ENCODE measurements at places on chromosomes 3 and 15. TPM values are rescaled to one million over a fixed set of nuclear protein-coding genes. Genes with fewer than 3 reads are reported as not detected.

IMPG2 gene
- total RNA-seq, result 0.14 TPM

TMEM212 gene
- total RNA-seq, result not detected

IQCF5 gene
- total RNA-seq, result not detected

COL6A5 gene
- not detected for total RNA-seq

MITF gene
- total RNA-seq, result 24.0 TPM

LSAMP gene
- total RNA-seq, result 11.6 TPM

AMT gene
- 0.71 TPM for total RNA-seq

TFRC gene
- 2,476 TPM for total RNA-seq

GOLGA6L24 gene
- total RNA-seq, result not detected

AHSG gene
- not detected for total RNA-seq

GCSAM gene
- total RNA-seq, result not detected

CCR3 gene
- not detected for total RNA-seq

AP3S2 gene
- total RNA-seq, result 52.9 TPM

ANKRD63 gene
- total RNA-seq, result not detected

AGTR1 gene
- 2.9 TPM for total RNA-seq

PP2D1 gene
- total RNA-seq, result not detected

TM4SF1 gene
- total RNA-seq, result 483 TPM

Measured in smooth muscle cell of bladder (primary cell).